ENCODE measurements at places on chromosomes 2 and 18.

GRCh38 chr2:27351802-27352598 lies 4.6 kb downstream of the GTF3C2 start:
- DNase-seq: no peak

- no peak for DNase-seq
Observed at GRCh38 chr2:215775106-215775505, 238.2 kb downstream of the MREG start.

- DNase-seq: no peak
Observed at GRCh38 chr2:68905116-68905515, 33.9 kb upstream of the BMP10 start.

DNA sequence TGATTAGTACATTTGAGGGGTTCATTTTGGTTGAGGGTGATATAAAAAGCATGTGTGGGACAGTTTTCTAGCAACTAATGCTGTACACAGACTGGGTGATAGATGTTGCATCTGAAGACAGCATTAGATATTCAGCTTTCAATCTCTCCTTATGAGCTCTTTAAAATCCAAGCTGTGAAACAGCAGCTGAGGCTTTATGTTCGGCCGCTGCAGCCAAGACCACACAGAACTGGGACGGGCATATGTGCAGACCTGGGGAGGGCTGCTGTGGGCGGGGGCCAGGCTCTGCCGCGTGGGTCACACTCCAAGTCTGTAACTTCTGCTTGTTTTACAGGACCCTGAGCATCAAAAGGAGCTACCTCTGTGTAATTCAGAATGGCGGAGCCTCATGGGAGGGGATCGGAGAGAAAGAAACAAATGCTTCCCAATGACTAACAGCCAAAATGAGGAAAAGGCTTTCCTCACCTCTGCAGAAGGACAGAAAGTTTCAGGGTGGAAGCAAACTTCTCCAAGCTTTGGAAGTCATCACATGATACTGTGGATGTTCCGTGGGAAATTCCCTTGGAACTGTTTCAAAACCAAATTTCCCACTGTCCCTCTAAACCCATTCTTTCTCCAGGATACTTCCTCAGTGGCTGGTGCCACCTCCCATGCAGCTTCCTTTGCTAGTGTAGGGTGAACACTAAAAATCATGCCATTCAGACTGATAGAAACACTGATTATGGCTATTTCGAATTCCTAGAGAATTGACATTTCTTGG lies 711.9 kb upstream of the ID2 start:
- no peak for DNase-seq

GRCh38 chr2:127650041-127650784 lies 4.3 kb downstream of the GPR17 start:
- DNase-seq: no peak

DNA sequence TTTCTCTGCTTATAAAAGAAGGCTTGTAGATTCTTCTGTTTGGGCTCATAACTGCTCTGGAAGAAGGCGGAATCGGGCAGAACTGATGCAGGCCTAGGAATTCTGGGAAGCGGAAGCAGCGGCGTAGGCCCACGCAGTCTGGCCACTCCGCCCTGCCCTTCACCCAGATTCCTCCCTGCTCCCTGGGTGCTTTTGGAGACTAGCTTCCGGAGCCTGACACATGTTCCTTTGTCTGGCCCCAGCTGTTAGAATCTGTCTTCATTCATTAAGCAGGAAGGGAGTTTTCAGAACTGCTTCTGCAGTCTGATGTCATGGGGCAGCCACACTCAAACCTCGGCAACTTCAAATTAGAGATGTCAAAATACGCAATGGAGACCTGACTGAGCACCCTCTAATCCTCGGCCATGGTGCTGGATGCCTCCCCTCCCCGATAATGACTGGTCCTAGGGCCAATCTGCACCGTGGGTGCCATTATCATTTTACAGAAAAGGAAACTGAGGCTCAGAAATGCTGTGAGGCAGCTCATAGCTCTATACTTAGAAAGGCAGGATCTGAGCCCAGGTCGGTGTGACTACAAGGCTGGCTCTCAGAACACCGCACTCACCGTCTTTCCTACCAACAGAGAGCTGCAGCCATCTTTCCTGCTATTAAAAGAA lies 275.7 kb downstream of the MYCN start:
- DNase-seq: no peak

DNA sequence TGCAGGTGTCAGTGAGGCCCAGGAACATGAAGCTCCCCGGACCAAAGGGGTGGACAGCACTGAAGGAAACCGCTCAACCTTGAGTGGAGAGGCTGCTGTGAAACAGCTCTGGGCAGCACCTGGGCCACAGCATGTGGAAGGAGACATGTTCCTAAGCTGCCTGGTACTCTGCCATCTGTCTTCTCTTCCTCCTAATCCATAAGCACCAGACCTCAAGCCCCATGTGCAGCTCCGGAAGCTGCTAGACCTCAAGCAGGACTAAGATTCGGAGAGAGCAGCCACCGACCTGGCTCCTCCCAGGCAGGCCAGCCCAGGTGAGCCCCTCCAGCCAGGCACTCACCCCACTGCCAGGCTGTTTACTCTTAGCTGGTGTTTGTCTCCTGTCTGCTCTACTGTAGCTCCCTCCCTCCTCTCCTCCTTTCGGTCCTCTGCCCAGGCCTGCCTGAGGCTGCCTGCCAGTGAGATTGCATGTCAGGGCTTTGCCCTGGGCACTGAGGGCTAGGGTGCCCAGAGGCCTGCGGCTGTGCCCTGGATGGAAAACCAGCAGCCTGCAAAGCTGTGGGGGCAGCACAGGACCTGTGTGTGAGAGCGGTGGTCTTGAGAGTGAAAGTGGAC lies 53.7 kb downstream of the BCL11A start:
- DNase-seq: no peak

GRCh38 chr2:120231564-120231973 lies 8.4 kb upstream of the TMEM185B start:
- DNase-seq: no peak

- DNase-seq: no peak
Observed at GRCh38 chr2:128237081-128237534, 81.6 kb downstream of the HS6ST1 start.

- DNase-seq: peak; percentile 59
Observed at GRCh38 chr18:47100212-47100831, 50.0 kb downstream of the HDHD2 start.

GRCh38 chr2:144630459-144631215 lies 110.7 kb upstream of the ZEB2 start:
- DNase-seq: no peak

DNA sequence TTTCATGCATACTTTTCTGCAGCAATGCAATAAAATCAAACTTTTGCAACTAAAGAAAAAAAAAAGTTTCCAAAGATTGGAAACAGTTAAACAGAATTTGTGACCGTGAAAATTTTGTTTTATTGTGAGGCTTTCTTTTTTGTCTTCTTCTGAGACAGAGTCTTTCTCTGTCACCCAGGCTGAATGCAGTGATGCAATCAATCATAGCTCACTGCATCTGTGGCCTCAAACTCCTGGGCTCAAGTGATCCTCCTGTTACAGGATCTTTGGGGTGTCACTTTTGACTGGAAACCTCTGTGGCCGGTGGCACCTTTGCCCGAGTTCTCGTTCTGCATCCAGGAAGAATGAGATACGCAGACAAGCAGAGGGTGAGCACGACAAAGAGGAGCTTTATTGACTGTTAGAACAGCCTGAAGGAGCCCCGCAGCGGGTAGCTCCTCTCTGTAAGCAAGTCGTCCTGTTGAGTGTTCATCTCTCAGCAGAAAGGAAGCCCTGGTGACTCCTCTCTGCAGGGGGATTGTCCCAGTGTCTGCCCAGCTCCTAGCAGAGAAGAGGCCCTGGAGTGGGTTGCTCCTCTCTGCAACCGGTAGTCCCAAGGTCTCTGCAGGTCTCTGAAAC lies 16.9 kb upstream of the ILKAP start:
- no peak for DNase-seq

DNA sequence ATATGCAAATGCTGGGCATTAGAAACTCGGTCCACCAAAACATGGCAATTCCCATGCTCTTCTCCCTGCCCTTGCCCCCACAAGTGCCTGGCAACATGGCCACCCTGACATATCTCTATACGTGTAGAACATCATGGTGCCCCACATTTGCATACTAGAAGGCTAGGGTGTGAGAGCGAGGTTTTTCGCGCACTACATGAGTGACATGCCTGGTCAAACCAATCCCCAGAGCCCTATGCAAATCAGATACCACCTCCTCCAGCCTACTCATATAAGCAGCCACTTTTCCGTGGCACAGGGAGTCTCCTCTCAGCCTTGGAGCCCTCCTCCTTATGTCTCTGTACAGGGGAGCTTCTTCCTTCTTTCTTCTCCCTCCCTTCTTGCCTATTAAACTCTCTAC lies 296.1 kb upstream of the GULP1 start:
- no peak for DNase-seq

- DNase-seq: no peak
Observed at GRCh38 chr2:6845312-6845711, 20.4 kb downstream of the CMPK2 start.

DNA sequence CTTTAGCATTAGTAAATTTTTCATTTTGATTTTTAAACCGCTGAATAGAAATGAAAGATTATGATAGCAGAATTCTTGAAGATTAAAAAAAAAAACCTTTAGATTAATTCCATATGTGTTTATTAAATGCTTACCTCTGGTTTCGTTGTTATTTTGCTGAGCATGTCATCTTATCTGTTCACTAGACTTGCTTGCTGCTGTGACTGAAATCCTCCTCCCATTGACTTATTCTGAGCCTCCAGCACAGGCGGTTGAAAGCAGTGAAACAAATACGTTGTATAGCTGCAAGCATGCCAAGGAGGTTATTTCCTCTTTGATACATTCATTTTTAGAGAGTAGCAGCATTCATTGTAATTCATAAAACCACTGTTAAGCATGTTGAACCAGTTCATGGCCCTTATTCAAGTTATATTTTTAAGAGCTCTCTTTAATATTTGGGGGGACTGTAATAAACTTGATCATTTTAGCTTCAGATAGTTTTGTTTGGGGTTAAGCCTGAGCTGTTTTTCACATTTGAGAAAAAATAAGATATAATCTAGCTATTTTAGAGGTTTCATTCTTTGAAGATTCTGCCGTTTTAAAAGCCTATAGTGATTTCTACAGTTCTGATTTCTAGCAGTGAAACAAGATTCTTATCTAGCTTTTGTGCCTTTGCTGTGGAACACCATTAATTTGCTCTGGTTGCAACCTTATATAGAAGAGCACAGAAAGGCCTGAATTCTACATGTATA lies at the start of gene HTR2B:
Gene HTR2B (minus strand): TSS at position 205 of the 731 bp plus-strand sequence. CDS start 1,278 bp downstream, outside the sequence.
- no peak for DNase-seq

GRCh38 chr2:171482308-171482707 lies 40.0 kb upstream of the CYBRD1 start:
- DNase-seq: no peak

DNA sequence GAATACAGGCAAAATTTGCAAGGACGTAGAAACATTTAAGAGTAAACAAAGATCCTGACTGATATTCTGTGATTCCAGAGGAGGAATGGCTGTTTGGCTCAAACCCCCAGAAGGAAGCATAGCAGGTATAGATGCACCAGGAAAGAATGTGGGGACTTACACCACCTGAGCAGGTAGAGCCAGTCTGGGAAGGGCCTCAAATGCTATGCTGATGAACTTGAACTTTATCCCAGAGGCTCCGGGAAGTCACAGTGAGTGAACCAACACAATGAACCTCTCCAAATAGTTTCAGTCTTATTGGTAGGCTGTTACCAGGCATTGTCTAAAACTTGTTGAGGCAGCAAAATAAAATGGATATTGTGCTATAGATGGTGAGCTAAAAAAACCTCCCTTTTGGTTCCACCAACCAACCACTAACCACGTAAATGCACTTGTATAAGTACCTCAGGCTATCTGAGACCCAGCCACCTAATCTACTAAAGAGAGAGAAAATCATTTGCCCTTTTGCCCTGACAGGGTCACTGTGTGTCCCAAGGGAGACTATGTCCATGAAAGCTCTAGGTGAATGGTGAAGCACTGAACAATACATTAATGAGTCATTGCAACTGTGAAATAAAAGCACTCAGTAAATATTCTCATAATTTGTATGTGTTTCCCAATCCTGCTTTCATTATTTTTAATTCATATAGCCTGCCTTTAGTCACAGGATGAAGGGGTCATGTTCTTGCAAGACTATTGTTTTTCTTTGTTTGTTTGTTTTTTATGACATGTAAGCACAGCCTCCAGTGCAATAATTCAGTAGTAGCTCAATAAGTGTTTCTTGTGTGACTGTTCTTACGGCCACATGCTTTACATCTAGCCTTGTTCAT lies 911.6 kb downstream of the EPHA4 start:
- no peak for DNase-seq

GRCh38 chr2:145598434-145598833 lies 1078.5 kb upstream of the ZEB2 start:
- no peak for DNase-seq

DNA sequence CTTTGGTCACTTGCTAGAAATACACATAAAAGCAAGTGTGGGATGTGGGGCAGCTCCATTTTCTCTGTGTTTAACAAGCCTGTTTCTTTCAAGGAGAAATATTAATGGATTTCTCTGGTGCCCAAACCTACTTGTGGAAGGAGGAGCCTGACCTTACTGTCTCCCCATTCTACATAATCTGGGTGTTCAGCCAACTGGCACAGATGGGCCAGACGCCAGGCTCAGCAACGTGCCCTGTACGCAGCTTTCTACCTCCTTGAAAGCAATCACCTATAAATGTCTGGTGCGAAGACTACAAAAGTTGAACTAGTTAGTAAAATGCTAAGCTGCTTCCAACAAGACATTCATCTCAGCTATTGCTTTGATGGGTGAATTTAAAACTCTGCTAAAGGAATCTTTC lies 33.2 kb upstream of the MYO3B start:
- DNase-seq: no peak

DNA sequence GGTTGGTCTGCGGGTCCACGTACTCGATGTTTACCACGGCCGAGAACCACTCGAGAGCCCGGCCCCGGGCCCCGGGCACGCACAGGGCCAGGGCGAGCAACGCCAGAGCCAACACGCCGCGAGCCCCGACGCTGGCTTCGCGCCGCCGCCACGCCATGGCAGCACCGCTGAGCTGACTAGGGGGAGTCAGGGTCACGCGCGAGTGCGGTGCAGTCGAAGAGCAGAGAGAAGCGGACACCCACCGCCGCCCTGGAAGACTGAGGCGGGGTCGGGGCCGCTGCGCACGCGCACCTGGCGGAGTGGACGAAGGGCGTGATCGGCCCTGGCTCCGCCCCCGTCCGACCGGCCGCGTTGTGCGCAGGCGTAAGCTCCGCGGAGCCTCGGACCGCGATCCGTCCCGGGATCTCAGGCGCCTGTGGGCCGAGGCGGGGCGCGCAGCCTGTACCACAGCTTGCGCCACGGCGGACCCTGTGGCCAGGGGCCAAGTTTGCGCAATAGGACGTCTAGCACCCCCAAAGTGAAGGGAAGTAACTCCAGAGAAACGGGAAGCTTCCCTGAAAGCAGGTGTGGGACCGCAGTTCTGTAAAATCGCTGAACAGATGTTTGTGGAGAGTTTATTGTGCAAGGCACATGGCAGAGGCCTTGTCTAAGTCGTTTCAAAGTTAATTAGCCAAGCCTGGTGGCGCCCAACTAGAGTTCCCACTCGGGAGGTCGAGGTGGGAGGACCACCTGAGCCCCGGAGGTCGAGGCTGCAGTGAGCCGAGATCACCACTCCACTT lies at the start of gene RNF149:
Gene RNF149 (minus strand): TSS at position 270 of the 779 bp plus-strand sequence. CDS start 113 bp downstream, at position 157.
- peak; percentile 96 for DNase-seq
